ENCODE measurements at places on chromosomes 2 and 18. TPM values are rescaled to one million over a fixed set of nuclear protein-coding genes. Genes with fewer than 3 reads are reported as not detected.

Gene CCNT2
- 35.0 TPM for total RNA-seq

Gene UGT1A9
- total RNA-seq = not detected

Gene WNT10A
- not detected for total RNA-seq

Gene GBX2
- total RNA-seq = not detected
